ENCODE measurements at places on chromosomes 5 and 9. TPM values are rescaled to one million over a fixed set of nuclear protein-coding genes. Genes with fewer than 3 reads are reported as not detected.

The MARCOL gene
- total RNA-seq: not detected

The ABCA1 gene
- 6.7 TPM for total RNA-seq

The ANKRD18B gene
- total RNA-seq: 5.0 TPM

The PRPF4 gene
- 61.8 TPM for total RNA-seq

The TMEFF1 gene
- 1.5 TPM for total RNA-seq

The PLPPR1 gene
- total RNA-seq: not detected
